ENCODE measurements at places on chromosomes 12 and 14.

- DNase-seq, result no peak
Observed at GRCh38 chr12:53166837-53167236, 13.7 kb upstream of the ZNF740 start.

- no peak for DNase-seq
Observed at GRCh38 chr12:115155665-115156645, 472.0 kb upstream of the TBX3 start.

DNA sequence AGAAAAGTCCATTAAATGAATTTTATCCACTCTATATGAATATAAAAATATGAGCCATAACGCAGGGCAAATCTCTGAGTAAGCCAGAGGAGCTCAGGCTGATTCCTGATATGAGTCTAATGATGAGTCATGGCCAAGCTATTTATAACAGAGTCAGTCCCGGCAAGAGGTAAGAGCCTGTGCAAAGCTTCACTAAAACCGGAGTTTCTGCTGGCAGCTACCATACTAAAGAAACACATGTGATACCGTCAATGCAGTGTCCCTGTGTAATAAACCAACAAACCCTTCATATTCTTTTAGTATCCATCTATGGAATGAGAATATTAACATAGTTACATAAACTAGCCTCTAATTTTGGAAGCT lies 319.4 kb downstream of the KCNC2 start:
- DNase-seq, result no peak

GRCh38 chr12:3717283-3717898 lies 35.5 kb downstream of the CRACR2A start:
- no peak for DNase-seq

GRCh38 chr12:64890873-64891468 lies 66.5 kb downstream of the TBC1D30 start:
- peak; percentile 48 for DNase-seq

DNA sequence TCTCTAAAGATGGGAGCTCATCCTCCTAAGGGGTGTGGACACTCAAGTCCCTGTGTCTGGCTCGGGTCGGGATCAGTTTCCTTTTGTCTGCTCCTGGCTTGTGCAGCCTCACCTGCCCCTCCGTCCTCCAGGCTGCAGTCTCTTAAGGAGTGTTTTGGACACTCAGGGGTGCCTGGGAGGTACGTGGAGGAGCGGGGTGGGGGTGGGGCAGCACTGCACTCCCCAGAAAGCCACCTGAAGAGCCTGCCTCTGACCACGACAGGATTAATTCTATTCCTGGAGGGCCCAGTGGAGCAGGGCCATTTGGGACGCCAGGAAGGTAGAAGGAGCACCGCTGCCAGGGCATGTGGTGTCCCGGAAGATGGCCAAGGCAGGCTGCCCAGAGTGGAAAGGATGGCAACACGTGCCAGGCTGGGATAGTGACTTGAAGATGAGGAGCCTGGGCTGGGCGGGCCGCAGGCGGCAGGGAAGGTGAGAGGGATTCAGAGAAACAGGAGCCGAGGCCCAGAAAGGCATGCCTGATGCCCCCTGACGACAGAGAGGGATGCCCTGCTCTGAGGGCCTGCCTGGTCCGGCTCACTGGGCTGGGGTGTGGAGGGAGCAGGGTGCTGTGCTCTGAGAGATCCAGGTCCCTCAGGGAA lies 14.8 kb upstream of the LRTM2 start:
- DNase-seq, result no peak

All from inflammatory macrophage treated with lipopolysaccharide for 1 hour (primary cell).